ENCODE measurements at places on chromosomes 3 and 15. TPM values are rescaled to one million over a fixed set of nuclear protein-coding genes. Genes with fewer than 3 reads are reported as not detected.

The CASR gene
- total RNA-seq, result 72.8 TPM

DNA sequence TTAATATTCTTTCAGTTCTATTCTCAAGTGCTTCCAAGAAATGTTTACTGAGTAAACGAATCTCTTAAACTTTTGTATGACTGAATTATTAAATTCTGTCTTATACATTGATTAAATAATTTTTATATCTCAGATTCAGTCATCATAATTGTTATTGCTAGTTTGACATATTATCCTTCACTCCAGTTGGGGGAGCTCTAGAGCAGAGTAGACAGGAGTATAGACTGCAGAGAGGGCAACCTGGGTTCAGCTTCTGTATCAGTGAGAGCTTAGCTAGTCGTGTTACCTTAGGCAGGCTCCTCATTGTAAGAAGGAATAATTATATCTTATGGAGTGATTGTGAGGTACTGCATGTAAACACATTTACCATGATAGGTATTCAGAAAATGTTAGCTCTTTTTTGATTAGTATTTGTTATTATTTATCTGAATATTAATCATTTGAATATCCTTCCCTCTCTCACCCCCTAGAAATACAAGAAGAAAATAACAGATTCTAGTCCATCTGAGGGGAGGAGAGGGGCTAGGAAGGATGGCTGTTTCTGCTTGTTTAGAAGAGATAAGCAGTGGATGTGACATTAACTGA is 31.0 kb upstream of the ZCWPW2 start:
- DNase-seq, result no peak

DNA sequence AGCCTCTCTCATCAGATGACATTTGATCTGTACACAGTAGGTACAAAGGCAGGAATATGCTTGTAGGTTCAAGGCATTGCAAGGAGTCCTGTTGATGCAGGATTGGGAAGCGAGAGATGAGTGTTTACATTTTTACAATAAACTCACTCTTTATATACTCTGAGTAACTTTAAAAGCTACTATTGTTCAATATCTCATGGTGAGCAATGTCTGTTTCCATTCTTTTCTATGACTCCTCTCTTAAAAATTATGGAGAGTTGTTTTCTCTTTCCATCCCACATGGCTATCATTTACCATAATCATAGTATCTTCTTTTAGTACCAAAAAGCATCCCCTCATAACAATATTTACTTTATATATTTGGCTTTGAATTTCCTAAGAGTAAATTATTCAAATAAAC is 314.0 kb upstream of the CDIN1 start:
- DNase-seq, result no peak

The CAPN3 gene
- total RNA-seq, result 12.9 TPM

The CAMK2N2 gene
- total RNA-seq, result 0.31 TPM

The TUBGCP5 gene
- total RNA-seq, result 19.1 TPM

DNA sequence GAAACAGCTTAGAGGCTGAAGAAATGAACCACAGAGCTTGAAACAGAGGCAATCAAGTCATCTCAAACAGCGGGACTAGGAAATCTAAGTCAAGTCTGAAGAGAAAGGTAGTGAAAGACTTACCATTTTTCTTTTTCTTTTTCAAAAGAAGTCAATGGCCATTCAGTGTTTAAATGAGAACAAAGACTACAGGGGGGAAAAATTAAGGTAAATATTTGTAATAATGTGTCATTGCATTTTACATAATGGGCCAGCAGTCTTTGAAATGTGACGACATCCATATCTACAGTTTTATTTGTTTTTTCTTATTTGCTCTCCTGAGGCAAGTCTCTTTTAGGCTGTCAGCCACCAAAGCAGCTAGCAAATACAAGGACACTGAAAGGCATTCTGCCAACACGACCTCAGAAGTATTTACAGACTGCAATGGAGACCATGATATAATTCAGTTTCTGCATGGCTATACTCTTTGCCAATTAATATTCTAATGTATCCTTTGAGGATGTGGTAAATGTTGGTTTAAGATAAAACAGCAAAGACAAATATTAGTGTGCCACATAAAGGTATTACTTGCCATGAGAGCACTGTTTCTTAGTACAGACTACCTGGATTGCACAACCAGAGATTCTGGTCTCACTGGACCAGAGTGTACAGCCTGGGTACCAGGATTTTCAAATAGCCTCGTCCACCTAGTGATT is 307.0 kb upstream of the THBS1 start:
- no peak for DNase-seq
